ENCODE measurements at places on chromosomes 6 and 20.

DNA sequence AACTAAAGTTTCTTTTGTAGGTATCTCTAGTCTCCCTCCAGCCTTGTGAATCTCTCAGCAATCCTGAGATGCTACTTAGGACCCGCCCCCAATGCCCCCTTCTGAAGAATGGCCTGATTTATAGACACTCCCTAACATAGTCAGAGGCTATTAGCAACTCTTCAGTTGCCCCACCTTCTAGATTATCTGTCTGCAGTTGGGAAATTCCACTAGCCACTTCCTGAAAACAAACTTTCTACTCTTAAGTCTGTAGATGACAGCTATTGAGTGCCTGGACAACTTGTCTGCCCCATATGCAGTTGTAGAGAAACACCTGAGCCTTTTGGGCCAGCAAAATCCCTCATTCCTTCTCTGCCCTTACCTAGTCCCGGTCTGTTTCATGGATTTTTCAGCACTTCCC, 188.2 kb upstream of the PREP start:
- no peak for DNase-seq

DNA sequence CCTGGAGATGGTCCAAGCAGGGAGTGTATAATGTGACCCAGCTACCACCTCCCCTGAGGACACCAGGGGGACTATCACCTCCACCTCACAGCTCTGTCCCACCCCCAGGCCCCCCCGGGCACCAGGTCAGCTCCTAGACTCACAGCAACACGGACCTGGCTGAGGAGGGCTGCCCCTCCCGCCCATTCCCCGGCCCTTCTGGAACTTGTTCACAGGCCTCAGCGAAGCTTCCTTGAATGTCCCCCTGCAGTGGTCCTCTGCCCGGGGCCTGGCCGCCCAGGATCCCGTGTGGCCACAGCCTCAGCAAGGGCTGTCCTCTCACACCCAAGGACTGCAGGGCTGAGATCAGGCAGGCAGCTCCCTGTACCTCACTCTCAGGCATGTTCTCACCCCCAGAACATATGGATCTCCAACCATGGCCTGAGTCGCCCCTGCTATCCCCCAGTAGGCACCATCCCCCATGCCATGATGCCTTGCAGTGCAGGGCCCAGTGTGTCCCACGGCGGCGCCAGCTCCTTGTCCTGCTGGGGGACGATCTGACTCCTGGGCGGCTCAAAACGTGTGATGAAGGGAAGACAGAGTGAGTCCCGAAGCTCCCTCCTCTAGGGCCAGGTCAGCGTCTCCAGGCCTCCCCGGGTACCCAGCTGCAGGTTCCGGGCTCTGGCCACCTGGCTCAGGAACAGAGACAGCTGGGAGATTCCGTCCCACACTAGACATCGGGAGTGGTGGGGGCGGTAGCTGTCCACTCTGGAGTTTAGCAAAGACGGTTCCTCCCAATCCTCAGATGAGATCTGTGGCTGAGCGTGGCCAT, 158.4 kb downstream of the TAF4 start:
- no peak for DNase-seq

GRCh38 chr20:19691125-19691524, 66.9 kb upstream of the RIN2 start:
- DNase-seq, result no peak

DNA sequence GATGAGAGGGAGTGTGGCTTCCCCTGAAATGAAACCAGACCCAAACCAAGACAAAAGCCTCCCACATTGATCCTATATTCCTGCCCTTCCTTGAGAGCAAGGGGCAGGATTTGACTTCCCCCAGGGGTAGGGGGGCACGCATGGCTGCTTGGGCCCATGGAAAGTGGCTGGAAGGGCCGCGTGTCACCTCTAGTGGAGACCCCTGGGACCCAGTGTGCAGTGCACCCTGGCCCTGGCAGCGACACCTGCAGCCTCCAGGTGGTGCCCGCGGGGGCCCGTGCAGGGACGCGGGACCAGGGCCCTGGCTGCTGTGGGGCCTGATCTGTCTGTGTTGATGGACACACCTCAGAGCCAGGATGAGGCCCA, 18.0 kb upstream of the SLCO4A1 start:
- no peak for DNase-seq

DNA sequence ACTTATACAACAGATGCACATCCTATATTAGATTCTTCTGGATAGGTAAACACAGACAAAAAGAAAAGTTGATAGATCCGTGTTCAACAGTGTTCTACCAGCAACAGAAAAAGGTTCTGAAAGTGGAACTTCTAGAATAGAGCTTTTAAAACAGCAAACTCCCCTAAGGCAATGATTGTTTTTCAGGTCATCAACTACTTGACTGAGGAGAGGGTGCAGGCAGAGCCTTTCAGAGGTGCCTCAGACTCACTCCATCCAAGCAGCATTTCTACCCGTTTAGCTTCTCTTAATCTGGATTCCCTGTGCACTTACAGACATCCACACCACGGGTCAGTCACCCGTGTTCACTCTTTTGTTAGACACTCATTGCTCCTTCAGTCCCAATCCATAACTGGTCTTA, 28.9 kb downstream of the FYN start:
- DNase-seq, result no peak

GRCh38 chr6:33620158-33620855, 815 bp upstream of the ITPR3 start:
- DNase-seq, result no peak

- DNase-seq, result no peak
Observed at GRCh38 chr20:18904192-18904591, 90.6 kb downstream of the SCP2D1 start.

- no peak for DNase-seq
Observed at GRCh38 chr6:109051301-109052017, 43.2 kb downstream of the SESN1 start.

Data from amygdala (tissue), 56 donors.